CD4-positive, alpha-beta T cell (primary cell): ENCODE measurements at places on chromosomes 7 and 10. TPM values are rescaled to one million over a fixed set of nuclear protein-coding genes. Genes with fewer than 3 reads are reported as not detected.

DNA sequence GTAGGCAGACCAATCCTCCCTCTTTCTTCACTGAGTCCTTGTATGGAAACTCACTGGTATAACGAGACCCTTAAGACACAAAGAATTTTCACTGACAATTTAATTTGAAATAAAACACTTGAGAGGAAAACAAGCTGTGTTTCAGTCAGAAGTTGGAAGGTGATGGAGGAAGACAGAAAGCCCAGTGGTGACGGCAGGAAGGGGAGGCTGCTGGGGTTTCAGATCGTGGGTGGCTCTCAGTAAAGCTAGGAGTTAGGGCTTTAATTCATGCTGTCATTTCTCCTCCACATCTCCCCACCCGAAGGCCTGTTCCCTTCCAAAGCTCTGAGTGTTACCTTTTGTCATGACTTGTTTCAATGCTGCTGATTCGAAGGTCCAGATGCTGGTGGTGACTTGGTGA is 605.2 kb upstream of the DPP6 start:
- H3K27me3 ChIP-seq = no peaks in the 10 kb centered on the region
- no peaks in the 10 kb centered on the region for H3K4me1 ChIP-seq
- DNase-seq = no peak
- H3K36me3 ChIP-seq = no peaks in the 10 kb centered on the region
- no peak overlapping the region for H3K4me3 ChIP-seq

- no peak overlapping the region for H3K27ac ChIP-seq
- H3K4me1 ChIP-seq = no peaks in the 10 kb centered on the region
- H3K36me3 ChIP-seq = no peaks in the 10 kb centered on the region
- no peaks in the 10 kb centered on the region for H3K27me3 ChIP-seq
Observed at GRCh38 chr7:91353848-91354247, 89.6 kb downstream of the FZD1 start.

DNA sequence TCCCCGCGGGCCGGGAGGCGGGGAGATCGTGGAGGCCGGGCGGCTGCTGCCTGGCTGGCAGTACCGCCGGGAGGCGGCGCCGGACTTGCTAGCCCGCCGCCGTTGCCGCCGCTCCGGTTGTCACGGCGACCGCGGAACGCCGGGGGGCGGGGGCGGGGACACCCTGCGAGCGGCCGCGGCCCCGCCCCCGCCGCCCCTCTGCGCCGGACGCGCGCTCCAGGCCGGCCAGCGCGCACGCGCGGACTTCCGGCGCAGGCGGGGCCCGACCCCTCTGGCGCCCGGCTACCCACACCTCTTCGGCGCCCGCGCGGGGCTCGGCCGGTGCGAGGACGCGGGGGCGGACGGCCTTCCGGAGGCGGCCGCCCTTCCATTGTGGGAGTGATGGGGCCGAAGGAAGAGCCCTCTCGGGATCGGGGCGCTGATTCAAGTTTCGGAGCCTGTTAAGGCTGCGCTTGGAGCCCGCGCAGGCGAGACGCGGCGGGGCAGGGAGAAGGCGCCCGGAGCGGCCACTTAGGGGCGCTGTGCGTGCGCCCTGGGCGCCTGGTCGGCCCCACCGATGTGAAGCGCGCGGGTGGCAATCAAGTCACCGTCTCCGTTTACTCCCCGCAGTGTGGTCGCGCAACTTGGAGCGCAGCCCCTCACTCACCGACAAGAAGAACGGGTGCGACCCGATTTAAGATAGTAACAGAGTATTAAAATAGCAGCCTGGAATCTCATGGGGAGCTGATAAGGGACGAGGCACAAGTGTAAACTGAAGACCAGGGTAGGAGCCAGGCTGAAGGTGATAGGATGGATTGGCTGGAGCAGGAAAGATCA is 449 bp upstream of the DPY19L1 start:
- H3K4me1 ChIP-seq = peaks cover 21% of the 10 kb centered on the region
- H3K4me3 ChIP-seq = peak overlapping the region; percentile 49
- H3K27ac ChIP-seq = no peak overlapping the region
- peak; percentile 66 for DNase-seq
- no peaks in the 10 kb centered on the region for H3K36me3 ChIP-seq
- no peaks in the 10 kb centered on the region for H3K27me3 ChIP-seq

DNA sequence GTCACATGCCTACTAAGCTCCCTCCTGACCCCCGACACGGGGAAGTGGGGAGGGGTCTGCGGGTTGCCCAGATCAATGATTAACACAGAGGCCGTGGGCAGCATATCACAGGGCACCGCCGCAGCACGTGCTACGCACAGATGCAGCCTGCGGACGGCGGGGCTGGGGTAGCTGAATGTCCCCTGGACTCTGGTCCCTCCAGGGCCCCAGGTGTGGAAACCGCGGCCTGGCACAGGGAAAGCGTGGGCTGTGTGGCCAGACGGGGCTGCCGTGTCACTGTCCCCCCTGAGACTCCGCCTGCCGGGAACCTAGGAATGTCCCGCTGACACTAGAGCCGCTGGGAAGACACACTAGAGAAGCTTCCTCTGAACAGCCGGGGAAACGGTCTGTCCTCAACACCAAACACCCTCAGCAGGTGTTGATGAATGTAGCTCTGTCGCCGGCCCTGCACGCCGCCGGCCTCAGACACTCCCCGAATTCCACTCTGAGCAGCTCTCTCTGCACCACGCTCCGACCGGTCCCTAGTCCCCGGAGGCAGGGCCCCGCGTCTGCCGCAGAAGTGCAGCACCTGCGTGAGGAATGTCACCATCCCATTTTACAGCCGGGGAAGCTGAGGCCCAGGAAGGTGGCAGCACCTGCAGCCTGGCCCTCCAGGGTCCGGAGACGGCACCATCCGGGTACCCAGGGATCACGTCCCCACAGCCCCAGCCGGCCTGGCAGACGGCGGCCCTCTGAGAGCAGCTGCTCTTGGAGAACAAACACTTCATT is 33.4 kb upstream of the PDGFA start:
- H3K36me3 ChIP-seq = peaks cover 2% of the 10 kb centered on the region
- H3K4me1 ChIP-seq = no peaks in the 10 kb centered on the region
- no peak overlapping the region for H3K4me3 ChIP-seq
- no peak overlapping the region for H3K27ac ChIP-seq
- no peak for DNase-seq

DNA sequence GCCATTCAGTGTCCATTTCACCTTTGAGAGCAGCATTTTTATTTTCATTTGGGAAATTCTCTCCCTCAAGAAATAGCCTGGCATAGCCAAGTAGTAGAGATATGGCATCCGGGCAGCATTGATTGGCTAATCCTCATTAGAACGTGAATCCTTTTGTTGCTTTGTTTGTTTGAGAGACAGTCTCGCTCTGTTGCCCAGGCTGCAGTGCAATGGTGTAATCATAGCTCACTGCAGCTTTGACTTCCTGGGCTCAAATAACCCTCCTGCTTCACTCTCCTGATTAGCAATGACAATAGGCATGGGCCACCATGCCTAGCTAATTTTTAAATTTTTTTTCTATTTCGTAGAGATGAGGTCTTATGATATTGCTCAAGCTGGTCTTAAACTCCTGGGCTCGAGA is 1174.9 kb upstream of the AUTS2 start:
- no peaks in the 10 kb centered on the region for H3K27me3 ChIP-seq
- H3K36me3 ChIP-seq = no peaks in the 10 kb centered on the region
- no peaks in the 10 kb centered on the region for H3K4me1 ChIP-seq
- no peak for DNase-seq

- no peak for DNase-seq
- H3K4me3 ChIP-seq = no peak overlapping the region
- H3K27ac ChIP-seq = no peak overlapping the region
- no peaks in the 10 kb centered on the region for H3K4me1 ChIP-seq
Observed at GRCh38 chr10:23317416-23317815, 27.2 kb downstream of the C10orf67 start.

DNA sequence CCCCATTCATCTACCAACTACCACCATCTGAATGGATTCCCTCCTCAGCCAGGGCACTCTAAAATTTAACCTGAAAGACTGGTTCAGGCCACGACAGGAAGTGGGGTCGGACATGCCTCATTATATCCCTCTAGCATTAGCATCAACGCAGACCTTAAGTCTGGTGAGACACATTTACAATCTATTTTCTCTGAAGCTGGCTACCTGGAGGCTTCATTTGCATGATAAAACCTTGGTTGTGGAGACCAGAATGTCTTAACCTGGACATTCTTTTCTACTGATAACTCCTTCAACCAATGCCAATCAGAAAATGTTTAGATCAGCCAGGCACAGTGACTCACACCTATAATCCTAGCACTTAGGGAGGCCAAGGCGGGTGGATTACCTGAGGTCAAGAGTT is 42.3 kb downstream of the SVOPL start:
- H3K4me1 ChIP-seq = no peaks in the 10 kb centered on the region
- no peak for DNase-seq
- H3K27ac ChIP-seq = no peak overlapping the region
- no peaks in the 10 kb centered on the region for H3K27me3 ChIP-seq
- no peak overlapping the region for H3K4me3 ChIP-seq

RRP12 gene
- 87.6 TPM for total RNA-seq

VGF gene
- total RNA-seq = not detected

SLC26A3 gene
- total RNA-seq = not detected

LRRC17 gene
- 0.22 TPM for total RNA-seq

STEAP4 gene
- not detected for total RNA-seq

AKR1C1 gene
- 2.6 TPM for total RNA-seq

ITPRID1 gene
- total RNA-seq = not detected

RAB11FIP2 gene
- total RNA-seq = 35.6 TPM

CC2D2B gene
- not detected for total RNA-seq
